HuH-7.5 (cell line): ENCODE measurements at places on chromosomes 7 and 10.

DNA sequence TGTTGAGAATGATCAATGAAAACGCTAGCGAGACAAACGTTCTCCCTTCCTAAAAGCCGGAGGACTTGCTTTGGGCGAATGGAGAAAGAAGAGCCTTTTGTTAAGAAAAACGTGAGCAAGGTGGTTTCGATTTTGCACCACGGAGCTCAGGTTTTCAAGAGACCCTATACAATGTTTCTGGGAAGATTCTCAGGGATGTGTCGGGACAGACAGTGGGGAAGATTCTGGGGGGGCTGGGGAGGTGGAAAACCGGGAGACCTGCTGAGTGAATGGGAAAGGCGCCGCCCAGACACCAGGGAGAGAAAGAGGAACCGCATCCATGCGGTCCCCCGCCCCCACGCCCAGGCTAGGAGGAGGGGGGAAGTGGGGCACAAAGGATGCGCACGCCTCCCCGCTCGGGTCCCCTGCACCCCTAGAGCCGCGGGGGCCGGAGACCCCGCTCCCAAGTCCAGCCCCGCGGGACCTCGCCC, 745 bp downstream of the YWHAG start:
- DNase-seq = no peak

GRCh38 chr7:140229591-140230515, 53.1 kb upstream of the KDM7A start:
- no peak for DNase-seq

GRCh38 chr10:93893646-93894515, at the start of gene SLC35G1:
TSS of gene SLC35G1 (plus strand) at chr10:93893978. CDS start at chr10:93894034, 56 bp downstream.
- DNase-seq = peak; percentile 72

- DNase-seq = no peak
Measured at GRCh38 chr10:29397221-29397620, 108.4 kb downstream of the LYZL1 start.

DNA sequence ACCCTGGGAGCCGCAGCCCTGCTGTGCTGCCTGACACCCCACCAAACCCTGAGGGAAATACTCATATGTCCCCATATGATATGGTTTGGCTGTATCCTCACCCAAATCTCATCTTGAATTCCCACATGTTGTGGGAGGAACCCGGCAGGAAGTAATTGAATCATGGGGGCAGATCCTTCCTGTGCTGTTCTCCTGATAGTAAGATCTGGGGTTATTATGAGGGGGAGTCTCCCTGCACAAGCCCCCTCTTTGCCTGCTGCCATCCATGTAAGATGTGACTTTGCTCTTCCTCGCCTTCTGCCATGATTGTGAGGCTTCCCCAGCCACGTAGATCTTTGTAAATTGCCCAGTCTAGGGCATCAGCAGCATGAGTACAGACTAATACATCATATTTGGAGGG, 68.7 kb downstream of the RGS10 start:
- DNase-seq = no peak

- DNase-seq = no peak
Measured at GRCh38 chr10:26374426-26374825, 63.7 kb upstream of the APBB1IP start.

DNA sequence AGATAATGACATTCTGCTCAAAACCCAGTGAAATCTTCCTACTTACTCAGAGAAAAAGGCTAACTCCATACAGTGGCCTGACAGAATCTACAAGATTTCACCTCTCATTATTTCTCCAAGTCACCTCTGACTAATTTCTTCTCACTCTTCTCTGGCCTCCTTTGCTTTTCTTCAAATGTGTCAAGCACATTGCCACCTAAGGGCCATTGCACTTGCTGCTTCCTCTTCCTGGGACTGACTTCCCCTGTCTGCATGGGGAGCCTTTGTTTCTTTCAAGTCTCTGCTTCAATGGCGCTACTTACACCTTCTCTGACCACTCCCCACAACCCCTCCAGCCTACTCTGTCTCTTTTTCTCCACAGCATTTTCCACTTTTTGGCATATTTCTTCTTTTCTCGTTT, 36.0 kb downstream of the PRTFDC1 start:
- no peak for DNase-seq

GRCh38 chr7:45359250-45359649, 201.7 kb downstream of the RAMP3 start:
- DNase-seq = no peak

- no peak for DNase-seq
Measured at GRCh38 chr10:126849646-126850045, 55.6 kb upstream of the DOCK1 start.

DNA sequence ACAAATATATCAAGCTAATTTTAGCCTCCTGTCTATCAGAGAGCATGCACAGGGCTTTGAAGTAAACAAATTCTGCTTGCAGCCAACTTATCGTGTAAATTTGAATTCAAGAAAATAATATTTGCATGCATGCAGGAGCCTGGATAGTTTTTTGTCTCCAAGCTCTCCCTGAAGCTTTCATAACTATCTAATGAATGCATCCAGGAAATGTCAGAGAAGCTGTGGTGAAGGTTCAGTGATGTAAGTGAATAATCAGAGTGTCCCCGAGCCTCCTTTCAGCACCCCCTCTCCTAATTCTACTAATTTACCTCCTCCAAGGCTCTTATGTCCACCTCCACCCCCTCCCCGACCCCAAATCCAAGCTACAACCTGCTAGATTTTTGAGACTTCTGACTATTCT, 172.0 kb upstream of the ZNF32 start:
- DNase-seq = no peak

DNA sequence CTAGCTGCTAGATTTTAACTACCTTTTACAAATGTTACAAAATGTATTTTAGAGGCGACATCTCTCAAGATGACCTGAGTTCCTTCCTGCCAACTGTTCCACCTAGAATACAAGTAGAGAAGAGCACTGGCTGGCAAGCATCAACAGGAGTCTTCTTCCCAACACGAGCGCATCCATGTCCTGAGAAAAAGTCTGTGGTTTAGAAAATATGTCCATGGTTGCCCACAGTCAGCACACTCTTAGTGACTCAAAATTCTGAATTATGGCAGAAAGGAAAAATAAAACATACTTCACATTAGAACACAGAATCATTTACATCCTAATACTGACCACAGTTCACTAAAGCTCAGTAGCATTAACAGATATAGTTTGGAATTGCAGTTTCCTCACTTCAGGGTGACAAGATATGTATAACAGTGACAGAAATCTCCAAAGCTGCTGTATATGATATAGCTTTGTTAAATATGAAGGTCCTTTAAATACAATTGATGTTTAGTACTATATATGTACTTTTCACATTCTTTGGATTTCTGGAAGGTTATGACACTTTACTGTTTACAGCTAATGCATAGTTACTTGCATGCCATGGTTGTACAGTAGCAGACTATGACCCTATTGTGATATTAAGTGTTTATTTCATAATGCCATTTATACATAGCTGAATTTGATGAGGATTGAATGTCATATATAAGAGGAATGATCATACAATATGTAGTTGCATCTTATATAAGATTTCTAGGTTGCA, 327.1 kb downstream of the GFRA1 start:
- DNase-seq = no peak

GRCh38 chr10:71233482-71233892, 21.1 kb downstream of the UNC5B start:
- no peak for DNase-seq

GRCh38 chr7:90232430-90232829, 12.5 kb upstream of the CFAP69 start:
- DNase-seq = no peak

GRCh38 chr10:1515780-1516491, 221.4 kb downstream of the ADARB2 start:
- no peak for DNase-seq

DNA sequence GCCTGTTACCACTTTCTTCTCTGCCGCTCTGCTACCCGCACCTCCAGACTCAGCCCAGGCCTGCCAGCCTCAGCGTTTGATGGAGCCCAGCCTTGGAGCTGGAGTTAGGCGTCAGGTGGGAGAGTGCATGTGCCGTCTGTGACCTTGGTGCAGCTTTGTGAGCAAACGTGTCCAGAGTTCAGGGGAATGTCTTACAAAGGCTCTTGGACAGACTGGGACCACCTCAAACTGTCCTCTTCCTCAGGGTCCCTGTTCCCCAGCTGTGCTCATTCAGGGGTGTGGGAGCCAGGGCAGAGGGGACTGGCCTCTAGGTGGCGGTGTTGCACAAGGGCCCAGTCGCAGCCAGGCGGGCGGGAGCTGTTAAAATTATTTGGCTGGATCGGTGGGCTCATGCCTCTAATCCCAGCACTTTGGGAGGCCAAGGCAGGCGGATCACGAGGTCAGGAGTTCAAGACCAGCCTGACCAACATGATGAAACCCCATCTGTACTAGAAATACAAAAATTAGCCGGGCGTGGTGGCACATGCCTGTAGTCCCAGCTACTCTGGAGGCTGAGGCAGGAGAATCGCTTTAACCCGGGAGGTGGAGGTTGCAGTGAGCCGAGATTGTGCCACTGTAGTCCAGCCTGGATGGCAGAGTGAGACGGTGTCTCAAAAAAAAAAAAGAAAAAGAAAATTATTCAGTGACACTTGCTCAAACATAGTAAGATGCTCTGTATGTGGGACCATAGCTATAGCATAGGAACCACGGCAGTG, 89.2 kb downstream of the ADCY1 start:
- DNase-seq = peak; percentile 43

DNA sequence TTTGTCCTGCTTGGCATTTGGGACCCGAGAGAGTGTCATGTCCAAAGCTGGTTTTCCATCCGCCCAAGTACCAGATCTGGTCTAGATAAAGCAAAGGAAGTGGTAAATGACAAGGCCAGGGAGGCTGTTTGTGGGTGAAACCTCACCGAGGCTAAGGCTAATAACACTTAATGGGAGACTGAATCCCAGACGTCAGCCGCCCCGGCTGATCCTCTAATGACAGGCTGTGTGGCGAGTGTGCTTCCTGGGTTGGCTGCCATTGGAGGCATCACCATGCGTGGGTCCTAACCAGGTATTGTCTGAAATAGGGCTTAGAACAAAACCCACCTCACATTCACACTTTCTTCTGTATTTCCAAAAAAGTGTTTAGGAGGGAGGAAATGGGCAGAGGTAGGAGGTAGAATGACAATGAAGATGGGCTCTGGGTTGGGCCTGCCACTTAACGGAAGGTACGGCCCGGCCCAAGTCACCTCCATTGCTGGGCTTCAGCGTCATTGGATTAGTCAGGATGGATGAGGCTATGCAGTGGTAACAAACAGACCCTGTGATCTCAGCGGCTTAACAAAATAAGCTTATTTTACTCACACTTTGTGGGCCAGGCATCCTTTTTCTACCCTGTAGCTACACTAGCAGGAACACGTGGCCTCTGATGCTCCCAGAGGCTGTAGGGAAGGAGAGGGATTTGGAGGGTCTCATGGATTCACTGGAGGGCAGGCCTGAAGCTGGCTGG, 59.7 kb downstream of the PROSER2 start:
- DNase-seq = no peak

- no peak for DNase-seq
Measured at GRCh38 chr7:149036676-149037075, 8.4 kb upstream of the PDIA4 start.

- DNase-seq = no peak
Measured at GRCh38 chr7:154853727-154854095, 149.2 kb downstream of the PAXIP1 start.

GRCh38 chr10:97927622-97928021, 78.0 kb downstream of the GOLGA7B start:
- DNase-seq = no peak

- no peak for DNase-seq
Measured at GRCh38 chr7:54877683-54878082, 118.7 kb upstream of the SEC61G start.

DNA sequence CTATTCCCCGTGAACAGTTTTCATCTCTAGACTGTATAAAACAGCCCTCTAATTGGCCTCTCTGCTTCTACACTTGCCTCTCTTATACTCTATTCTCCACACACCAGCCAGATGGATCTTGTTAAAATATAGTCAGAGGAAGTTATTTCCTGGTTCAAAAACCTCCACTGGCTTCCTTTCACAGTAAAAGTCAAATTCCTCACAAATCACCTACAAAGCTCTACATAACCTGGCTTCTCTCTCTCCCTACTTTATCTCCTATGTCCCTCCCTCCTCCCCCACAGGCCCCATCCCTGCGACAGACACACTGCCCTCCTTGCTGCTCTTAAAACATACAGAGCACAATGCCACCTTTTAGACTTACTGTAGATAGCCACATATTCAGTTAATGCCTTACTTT, 60.1 kb downstream of the TPK1 start:
- DNase-seq = no peak

GRCh38 chr10:1957057-1957456, 219.7 kb upstream of the ADARB2 start:
- DNase-seq = no peak

- DNase-seq = no peak
Measured at GRCh38 chr7:88233828-88234227, 14.0 kb upstream of the SRI start.

GRCh38 chr7:151705636-151706276, 171.2 kb downstream of the PRKAG2 start:
- peak; percentile 49 for DNase-seq

DNA sequence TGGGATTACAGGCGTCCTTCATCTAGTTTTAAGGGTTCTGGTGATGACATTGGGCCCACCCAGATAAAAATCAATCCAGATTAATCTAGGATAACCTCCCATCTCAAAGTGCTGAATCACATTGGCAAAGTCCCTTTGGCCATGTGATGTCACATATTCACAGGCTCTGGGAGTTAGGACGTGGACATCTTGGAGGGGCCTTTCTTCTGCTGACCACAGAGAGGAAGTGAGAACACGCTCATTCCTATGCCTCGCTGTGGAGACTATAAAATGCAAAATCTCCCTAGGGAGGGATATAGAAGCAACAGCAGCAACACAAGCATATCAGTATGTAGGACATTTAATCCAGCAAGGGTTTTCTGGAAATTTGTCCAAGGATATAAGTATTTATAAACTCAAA, 266.0 kb upstream of the PITRM1 start:
- no peak for DNase-seq

DNA sequence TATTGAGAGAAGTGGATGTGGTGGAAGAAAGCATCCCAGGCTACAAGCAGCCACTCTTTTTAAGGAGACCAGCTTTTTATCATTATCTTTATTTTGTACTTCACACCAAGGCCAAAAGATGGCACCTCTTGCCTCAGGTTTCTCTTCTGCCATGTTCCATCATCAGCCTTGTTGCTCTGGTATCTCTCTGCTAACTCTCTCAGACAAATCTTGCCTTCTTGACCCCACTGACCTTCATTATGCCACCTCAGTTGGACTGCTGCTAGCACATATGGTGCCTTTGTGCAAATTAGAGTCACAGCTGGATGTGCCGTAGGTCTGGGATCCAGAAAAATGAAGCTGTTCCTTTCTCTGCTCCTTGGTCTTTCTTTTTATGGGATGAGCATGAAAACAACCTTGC, 47.1 kb upstream of the DYNC1I1 start:
- DNase-seq = no peak
